ENCODE measurements at places on chromosomes 3 and 15.

- no peak for DNase-seq
These were observed 83.9 kb downstream of the TLE3 start for GRCh38 chr15:70013656-70014313.

GRCh38 chr3:26703519-26703918 lies 80.9 kb downstream of the LRRC3B start:
- no peak for DNase-seq

GRCh38 chr15:71106802-71107500 lies 8.3 kb upstream of the THSD4 start:
- DNase-seq, result peak; percentile 63

- DNase-seq, result no peak
These were observed 93.8 kb upstream of the PDZRN3 start for GRCh38 chr3:73718326-73719110.

DNA sequence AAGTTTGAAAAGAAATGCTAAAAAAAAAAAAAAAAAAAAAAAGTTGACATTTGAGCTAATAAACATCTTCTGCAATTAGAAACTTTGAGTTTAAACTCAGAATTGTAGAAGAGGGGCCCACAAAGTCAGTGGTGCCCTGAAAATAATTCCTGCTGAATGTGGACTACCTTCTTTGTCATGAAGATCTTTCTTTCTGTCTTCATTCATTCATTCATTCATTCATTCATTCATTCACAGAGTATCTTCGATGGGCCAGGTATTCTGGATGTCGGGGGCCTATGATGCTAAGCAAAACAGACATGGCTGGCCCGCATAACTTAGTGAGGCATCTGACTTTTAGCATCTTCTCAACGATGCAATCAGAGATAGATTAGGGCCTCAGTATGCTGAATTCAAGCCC lies 24.6 kb downstream of the ETV5 start:
- DNase-seq, result no peak

- no peak for DNase-seq
These were observed 219.0 kb upstream of the LMCD1 start for GRCh38 chr3:8282541-8283165.

DNA sequence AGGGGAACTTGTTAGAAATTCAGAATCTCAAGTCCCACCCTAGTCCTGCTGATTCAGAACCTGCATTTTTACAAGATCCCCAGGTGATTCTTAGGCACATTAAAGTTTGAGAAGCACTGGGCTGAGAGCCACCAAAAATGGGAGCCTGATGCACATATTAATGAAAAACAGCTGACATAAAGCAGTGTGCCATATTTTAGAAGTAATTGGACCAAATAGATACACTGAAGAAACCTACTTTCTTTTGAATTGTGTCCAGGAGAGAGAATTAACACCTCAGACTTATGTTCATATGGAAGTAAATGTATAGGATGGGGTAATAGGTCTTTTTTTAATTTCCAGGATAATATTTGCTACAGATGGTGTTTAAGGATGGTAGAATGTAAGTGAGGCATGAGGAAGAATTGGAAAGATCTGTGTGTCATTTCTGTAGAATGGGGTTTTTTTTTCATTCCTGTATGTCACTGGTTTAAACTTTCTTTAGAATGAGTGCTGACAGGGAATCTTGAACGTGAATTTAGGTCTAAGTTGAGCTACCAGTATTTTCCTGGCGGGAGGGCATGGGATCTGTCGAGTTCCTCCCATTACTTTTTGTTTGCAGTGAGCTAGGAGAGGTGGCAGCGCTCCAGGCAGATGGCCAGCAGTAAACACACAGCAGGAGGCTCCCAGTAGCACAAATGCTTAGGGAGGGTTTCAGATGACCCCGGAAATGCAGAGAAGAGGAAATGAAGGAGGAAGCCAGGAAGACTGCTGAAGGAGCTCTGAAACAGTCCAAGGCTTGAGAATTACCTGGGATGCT lies 185.6 kb downstream of the PLCL2 start:
- peak; percentile 17 for DNase-seq

DNA sequence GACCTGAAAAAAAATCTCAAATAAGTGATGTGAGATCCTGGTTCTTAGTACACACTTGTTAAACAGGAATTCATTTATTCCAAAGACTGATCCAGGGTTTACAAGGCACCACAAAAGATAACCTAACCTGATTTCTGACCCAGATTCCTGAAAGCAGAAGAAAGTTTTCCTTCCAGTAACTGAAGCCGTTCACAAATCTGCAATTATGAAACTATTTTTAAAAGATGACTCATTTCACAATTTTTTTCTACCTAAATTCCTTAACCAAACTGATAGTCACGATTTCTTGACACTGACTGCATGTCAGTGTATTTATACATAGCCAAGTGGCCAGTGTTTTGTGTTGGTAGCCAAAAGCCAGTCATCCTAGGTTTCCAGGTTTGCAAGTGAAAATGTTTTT lies 17.1 kb downstream of the SLC9A9 start:
- DNase-seq, result peak; percentile 73

GRCh38 chr3:191239407-191240031 lies 40.5 kb downstream of the OSTN start:
- DNase-seq, result no peak

DNA sequence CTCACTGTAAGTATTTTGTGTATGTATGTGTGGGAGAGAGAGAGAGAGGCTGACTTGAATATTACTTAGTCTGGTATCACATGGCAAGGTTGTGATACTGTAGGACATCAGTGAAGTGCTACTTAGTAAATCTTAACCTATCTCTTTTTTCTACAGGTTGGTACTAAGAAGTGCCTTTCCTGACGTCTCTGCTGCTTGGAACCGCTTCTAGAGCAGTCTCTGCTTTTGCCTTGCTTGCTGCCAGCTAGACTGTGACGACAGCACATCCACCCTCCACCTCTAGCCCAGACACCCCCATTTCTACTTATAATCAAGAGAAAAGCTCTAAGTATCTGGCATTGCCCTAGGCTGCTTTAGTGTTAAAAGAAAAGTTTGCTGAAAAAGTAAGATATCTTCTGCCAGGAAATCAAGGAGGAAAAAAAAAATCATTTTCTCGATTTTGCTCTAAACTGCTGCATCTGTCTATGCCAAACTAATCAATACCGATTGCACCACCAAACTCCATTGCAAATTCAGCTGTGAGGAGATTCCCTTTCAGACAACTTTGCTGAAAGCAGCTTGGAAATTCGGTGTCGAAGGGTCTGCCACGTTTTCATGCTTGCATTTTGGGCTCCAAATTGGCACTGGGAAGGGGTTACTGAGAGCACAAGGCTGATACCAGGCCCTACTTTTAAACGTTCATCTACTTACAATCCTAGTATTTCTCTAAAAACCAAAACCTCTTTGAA lies 30.7 kb downstream of the MBNL1 start:
- no peak for DNase-seq

DNA sequence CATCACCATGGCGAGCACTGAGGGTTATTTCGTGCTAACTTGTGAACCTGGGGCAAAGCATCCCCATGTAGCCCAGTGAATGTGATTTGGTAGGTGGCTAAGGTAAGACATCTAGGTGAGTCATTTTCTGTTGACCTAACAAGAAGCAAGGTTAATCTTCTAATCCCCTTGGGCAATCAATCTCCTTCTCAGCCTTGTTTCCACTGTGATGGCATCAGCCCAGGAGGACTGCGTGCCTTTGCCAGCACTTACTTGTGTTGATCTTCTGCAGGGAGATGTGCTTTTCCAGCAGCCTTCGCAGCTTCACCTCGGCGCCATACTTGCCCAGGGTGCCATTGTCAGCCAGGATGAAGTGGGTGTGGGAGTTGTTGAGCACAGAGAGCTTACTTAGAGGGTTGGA lies 35.7 kb downstream of the TRPM1 start:
- DNase-seq, result no peak

GRCh38 chr15:73022161-73022560 lies 30.1 kb upstream of the NEO1 start:
- no peak for DNase-seq

GRCh38 chr3:73315706-73316105 lies 254.2 kb downstream of the EBLN2 start:
- DNase-seq, result no peak

DNA sequence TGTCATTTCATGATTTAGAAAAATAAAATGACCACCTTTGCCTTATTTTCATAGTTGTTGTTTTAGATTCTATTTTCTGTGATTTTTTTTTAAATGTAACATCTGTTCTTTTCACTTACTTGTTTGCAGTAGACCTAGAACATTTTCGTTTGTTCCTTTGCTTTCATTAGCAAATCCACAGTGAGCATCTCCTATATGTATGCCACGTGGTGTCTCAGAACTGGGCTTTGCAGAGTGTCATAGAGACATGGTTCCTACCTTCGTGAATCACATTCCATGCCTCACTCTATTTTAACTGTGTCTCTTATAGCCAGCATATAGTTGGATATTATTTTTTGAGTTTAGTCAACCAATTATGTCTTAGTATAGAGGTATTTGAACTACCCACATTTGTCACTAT lies 118.2 kb downstream of the KLF13 start:
- DNase-seq, result no peak

DNA sequence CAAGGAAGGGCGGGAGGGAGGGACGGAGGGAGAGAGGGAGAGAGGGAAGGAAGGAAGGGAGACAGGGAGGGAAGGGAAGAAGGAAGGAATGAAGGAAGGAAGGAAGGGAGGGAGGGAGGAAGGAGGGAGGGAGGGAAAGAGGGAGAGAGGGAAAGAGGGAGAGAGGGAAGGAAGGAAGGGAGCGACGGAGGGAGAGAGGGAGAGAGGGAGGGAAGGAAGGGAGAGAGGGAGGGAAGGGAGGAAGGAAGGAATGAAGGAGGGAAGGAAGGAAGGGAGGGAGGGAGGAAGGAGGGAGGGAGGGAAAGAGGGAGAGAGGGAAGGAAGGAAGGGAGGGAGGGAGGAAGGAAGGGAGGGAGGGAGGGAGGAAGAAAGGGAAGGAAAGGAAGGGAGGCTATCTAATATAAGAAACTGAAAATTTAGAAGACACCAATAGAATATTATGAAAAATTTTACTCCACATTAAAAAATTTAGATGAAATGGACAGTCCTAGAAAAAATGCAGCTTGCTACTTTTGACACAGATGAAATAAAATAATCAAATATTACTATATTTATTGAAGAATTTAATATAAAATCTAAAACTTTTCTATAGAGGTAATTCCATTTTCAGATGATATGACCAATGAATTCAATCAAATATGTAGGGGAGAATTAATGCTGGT lies 280.3 kb upstream of the SLITRK3 start:
- no peak for DNase-seq

GRCh38 chr3:57085211-57085610 lies 24.7 kb downstream of the SPATA12 start:
- DNase-seq, result no peak

DNA sequence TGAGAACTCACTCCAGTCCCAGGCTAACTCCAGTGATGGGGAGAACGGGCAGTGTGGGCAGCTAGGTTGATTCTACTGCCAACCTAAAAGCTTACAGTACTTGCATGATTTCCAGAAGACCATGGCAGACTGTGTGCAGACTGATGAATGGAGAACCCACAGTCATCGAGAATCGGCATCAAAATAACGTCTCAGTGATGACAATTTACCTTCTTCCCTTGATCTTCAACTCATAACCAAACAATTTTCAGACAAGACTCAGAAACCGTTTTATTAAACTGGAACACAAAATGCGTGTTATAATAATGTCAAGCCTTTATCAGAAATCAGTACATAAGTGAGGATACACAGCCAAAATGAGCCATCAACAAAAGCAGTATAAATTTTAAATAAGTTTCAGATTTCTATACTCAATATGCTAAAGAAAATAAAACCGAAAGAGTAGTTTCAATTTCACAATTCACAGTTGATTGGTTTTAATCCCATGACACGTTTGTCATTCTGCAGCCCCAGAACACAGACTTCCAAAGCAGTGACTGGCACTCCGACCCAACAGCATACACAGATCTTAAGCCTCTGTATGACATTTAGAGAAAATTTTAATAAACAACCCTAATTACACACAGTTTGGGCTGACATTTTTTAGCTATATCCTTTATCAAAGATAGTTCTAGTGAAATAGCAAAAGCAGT lies 54.5 kb downstream of the ZMAT3 start:
- no peak for DNase-seq

GRCh38 chr3:55797775-55798174 lies 310.7 kb upstream of the WNT5A start:
- no peak for DNase-seq

DNA sequence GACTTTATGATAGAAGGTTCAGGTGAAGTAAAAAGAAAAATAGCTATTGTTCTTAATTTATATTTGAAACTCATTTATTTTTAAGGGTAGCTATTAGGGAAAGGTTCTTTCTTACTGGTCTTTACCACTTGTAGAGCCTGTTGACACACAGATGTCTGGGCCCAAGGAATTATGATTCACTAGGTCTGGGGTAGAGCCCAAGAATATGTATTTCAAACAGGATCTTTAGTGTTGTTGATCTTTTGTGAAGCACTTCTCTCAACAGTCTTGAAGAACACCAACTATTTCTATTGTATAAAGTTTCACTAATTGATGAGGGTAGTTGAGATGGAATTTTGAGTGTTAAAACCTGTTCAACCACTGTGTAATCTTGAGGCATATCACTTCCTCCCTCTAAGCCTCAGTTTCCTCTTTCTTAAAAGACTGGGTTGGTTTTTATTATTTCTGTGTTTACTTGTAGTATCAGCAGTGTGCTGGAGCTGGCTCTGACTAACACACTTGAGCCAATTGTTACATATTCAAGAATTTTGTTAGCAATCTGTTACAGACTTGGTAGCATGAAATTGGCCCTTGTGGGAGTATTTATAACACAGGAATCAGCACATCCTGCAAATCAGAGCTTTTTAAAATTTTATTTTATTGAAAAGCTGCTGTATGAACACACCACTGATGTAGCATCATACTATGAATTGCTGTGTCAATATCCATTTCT lies 155.9 kb downstream of the RBMS3 start:
- DNase-seq, result no peak

- no peak for DNase-seq
These were observed 34.3 kb downstream of the ASTE1 start for GRCh38 chr3:130992344-130992743.

- no peak for DNase-seq
These were observed 87.5 kb upstream of the SNRPA1 start for GRCh38 chr15:101382544-101382943.

DNA sequence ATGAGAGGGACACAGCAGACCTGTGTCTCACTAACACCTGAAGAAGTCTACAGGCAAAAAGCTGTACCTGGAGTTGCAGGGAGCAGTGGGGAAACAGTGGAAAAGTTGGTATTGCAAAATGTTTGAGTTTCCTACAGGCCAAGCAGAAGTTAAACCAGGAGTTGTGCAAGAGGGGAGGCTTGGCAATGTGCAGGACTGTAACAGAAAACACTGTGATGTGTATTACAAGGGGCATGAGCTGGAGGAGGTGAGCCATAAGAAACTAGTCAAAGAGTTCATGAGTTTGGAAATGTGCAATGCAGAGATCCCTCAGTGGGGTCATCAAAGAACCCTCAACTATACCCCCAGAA lies 47.1 kb upstream of the SERPINI2 start:
- no peak for DNase-seq

DNA sequence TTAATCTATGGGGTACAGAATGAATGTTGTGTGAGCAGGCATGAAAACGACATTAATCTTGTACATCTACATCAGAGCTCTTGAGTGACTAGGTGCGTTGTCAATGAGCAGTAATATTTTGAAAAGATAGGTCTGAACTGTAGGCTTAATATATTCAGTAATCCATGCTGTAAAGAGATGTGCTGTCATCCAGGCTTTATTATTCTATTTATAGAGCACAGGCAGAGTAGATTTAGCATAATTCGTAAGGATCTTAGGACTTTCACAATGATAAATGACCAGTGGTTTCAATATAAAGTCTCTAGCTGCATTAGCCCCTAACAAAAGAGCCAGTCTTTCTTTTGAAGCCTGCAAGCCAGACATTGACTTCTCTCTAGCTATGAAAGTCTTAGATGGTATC lies 43.0 kb downstream of the NLGN1 start:
- DNase-seq, result no peak

GRCh38 chr3:447671-448070 lies 251.1 kb downstream of the CHL1 start:
- DNase-seq, result no peak
